ENCODE measurements at places on chromosomes 11 and 22. TPM values are rescaled to one million over a fixed set of nuclear protein-coding genes. Genes with fewer than 3 reads are reported as not detected.

TH gene
- total RNA-seq = 0.58 TPM

DNA sequence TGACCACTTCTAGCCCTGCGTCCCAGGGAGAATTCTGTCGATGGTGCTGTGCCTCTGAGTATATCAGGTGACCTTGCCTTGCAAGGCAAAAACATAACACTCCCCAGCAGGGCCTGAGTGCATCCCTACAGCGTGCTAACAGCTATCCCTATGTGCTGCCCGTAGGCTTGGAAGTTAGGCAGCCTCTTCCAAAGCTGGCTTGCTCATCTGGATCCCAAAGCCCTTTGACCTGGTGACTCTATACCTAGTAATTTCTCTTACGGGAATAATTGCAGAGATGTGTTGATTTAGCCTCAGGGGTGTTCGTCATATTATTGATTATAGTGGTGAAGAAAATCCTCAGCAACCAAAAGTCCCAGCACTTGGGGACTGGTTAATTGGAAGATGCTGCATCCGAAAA, 32.6 kb upstream of the CRYBB3 start:
- no peaks in the 10 kb centered on the region for H3K36me3 ChIP-seq
- no peaks in the 10 kb centered on the region for H3K27me3 ChIP-seq
- peaks cover 10% of the 10 kb centered on the region for H3K4me1 ChIP-seq
- no peak overlapping the region for H3K4me3 ChIP-seq

SMIM35 gene
- under 0.01 TPM for total RNA-seq

- DNase-seq = no peak
- H3K4me3 ChIP-seq = no peak overlapping the region
- H3K27me3 ChIP-seq = peaks cover 15% of the 10 kb centered on the region
- H3K36me3 ChIP-seq = no peaks in the 10 kb centered on the region
These were observed 172.2 kb downstream of the ST3GAL4 start for GRCh38 chr11:126527651-126528050.

DNA sequence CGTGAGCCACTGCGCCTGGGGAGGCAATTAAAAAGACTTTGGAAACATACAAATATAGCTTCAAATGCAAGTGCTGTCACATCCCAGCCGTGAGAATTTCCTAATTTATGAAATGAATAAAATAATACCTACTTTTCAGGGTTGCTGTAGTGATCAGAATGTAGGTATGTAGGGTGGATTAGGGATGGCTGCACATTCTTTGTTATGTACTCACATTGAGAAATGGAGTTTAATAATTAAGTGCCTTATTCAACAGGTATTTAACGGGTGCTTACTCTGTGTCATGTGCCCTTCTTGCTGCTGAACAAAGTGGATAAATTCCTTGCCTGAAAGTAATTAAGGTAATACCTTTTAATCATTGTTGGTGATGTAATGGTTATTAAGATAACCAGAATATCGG, 37.0 kb downstream of the MMP7 start:
- H3K4me3 ChIP-seq = no peak overlapping the region
- H3K27me3 ChIP-seq = peaks cover 2% of the 10 kb centered on the region

DNA sequence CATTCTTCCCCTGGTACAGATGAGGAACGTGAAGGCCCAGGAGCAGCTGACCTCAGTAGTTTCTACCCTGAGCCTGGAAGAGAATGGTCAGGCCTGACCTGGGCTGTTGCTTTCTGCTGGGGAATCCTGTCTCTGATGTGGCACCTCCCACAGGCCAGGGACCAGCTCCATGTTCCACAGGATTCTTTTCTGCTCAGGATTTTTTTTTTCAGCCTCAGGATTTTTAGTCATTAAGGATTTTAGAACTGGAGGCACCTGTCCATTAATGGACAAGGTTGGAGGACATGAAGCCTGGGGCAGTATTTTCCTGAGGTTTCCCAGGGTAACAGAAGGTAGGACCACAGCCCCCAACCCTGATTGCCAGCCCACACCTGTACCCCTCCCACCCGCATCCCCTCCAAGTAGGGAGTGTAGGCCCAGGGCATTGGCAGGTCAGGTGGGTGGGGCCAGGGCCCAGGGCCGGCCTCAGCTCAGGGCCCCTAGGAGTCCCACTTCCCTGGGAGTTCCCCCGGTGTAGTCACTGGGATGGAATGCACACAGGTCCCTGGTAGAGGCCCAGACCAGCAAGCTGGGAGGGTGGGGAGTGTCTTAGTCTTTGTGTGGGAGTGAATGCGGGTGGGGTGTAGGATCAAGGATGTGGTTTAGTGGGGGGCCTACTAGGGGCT, 16.1 kb downstream of the BIK start:
- H3K4me3 ChIP-seq = no peak overlapping the region
- no peaks in the 10 kb centered on the region for H3K27me3 ChIP-seq
- DNase-seq = no peak
- H3K36me3 ChIP-seq = no peaks in the 10 kb centered on the region
- H3K4me1 ChIP-seq = peaks cover 35% of the 10 kb centered on the region

- peaks cover 58% of the 10 kb centered on the region for H3K4me1 ChIP-seq
- no peak overlapping the region for H3K4me3 ChIP-seq
- peak overlapping the region; percentile 45 for H3K27ac ChIP-seq
- no peaks in the 10 kb centered on the region for H3K27me3 ChIP-seq
These were observed 91.4 kb downstream of the RPL27A start for GRCh38 chr11:8773916-8774539.

RASD2 gene
- 2.9 TPM for total RNA-seq

DNA sequence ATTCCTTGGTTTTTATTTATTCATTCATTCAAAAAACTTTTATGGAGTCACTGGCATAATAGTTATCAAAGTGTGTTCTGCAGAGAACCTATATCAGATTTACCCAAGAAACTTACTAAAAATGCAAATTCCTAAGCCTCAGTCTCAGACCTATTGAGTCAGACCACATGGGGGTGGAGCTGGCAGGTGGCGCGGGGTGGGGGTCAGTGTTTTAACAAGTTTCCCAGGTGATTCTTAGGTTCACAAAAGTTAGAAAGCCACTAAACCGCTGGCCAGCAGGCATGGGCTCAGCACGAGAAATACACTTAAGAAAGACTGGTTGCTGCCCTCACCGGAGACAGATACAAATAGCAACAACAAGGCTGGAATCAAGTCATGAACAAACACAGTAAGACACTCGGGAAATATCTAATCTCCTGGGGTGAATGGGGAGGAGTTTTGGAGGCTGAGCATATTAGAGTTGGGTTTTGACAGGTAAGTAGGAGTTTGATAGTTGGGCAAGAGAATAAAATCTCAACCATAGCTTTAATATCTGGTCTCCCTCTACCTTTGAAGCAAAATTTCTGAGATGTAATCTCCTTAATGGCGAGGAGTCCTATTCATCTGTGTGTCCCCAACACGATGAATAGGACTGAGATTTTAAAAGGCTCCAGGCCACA, 167.5 kb upstream of the NECTIN1 start:
- no peaks in the 10 kb centered on the region for H3K36me3 ChIP-seq
- no peak for DNase-seq
- H3K4me3 ChIP-seq = no peak overlapping the region
- no peak overlapping the region for H3K27ac ChIP-seq
- peaks cover 14% of the 10 kb centered on the region for H3K27me3 ChIP-seq

DNA sequence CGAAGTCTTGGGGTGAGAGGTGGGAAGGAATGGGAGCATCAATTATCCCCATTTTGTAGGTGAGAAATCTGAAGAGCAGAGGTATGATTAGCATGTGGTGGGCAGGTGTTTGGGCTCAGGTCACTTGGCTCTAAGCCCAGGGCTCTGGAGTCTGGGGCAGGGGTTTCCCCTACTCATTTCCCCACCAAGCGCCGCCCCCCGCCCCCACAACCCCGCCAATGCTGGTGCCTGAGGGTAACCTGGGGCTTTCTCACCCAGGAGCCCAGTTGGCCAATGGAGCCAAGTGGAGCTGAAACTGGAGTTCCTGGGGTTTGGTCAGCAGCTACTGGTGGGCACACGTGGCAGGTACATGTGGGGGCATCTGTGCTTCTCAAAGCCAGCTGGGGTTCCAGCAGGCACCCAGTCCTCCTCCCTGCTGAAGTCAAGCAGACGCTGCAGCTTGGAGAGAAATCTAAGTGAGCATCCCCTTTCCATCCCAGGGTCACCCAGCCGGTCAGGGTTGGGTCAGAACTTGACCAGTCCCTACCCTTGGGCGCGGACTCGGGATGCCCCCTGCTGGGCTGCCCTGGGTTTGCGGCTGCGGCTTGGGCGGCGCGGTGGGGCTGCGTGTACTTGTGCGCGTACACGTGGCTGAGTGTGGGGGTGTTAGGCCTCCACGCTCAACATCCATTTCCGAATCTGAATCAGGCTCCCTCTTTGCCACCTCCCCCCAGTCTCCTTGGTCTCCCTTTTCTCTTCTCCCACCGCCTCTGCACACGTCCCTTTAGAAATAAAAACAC, 1.7 kb upstream of the CHRM1 start:
- H3K4me1 ChIP-seq = peaks cover 41% of the 10 kb centered on the region
- H3K4me3 ChIP-seq = no peak overlapping the region
- H3K27me3 ChIP-seq = peaks cover 82% of the 10 kb centered on the region
- H3K36me3 ChIP-seq = no peaks in the 10 kb centered on the region

All from muscle of leg (tissue), 16 donors.